Peyer's patch (tissue), 4 donors: ENCODE measurements at places on chromosomes 2 and 18.

DNA sequence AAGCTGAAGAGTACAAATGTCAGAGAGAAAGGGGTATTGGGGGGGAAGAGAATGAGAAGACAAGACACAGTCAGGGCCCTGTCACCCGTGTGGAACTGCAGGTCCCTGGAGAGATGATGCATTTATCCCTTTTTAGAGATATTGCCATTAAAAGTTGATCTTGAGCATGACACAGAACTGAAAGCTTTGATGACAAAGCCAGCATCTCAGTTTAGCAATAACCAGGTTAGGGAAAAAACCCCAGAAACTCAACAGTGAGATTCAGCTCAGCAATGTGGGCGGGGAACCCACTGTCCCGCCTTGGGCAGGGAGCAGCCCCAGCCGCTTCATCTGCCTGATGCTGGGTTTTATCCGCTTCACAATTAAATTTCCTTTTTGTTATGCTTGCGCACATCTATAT lies 181.1 kb downstream of the NEDD4L start:
- DNase-seq = no peak

DNA sequence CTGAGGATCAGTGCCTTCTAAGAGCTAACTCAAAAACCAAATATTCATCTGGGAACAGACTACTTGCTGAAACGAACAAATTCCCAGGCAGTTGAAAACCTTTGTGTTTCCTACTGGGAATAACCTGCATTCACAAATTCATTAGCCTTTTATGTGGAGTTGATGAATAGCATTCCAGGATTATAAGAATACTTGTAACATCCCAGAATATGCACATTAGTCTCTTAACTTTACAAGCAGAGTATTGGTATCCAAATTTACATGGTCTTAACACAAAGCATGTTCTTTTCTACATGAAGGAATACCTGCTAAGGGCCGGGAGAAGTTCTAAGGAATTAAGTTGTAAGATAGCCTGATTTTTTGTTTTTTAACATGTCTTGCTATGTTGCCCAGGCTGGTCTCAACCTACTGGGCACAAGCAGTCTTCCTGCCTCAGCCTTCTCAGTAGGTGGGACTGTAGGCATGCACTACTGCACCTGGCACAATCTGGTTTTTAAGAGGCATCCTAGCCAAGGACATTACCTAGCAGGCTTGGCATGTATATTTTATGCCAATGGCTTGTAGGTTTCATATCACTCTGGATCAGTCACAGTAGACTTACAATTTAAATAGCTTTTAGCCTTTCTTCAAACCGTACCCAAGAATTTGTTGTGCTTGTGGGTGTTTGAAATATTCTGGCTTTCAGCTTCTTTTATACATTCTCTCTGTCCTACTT lies 50.7 kb downstream of the MGAT5 start:
- DNase-seq = no peak

GRCh38 chr2:241764275-241765241 lies 12.1 kb upstream of the GAL3ST2 start:
- DNase-seq = no peak

DNA sequence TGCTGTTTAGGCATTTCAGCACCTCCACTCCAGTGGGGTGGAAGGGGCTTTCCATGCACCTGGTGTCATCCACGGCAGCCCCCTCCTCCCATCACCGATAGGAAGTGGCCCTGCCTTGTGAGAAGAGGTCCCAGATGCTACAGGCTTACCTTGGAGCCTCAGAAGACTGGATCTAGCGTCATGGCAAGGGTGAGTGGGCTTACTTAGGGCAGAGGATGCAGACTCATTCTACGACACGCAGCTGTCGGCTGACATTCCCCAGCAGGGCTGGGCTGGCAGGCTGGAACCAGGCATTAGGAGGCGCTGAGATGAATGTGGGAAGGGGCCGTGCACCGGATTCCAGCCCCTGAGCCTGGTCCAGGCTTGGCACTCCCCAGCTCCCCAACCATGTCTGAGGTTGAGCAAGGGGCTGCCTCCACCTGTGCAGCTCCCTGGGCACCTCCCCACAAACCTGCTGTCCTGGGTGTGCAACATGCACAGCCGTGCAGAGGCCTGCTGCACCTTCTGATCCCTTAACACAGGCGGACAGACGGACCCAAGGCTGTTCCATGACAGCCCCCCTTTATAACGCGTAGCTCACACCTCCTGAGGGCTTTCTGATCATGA lies 1.7 kb upstream of the PRLH start:
- DNase-seq = no peak

GRCh38 chr18:70578480-70578879 lies 289.6 kb downstream of the SOCS6 start:
- DNase-seq = no peak

- DNase-seq = no peak
Observed at GRCh38 chr2:38661306-38661705, 4.6 kb upstream of the GALM start.

DNA sequence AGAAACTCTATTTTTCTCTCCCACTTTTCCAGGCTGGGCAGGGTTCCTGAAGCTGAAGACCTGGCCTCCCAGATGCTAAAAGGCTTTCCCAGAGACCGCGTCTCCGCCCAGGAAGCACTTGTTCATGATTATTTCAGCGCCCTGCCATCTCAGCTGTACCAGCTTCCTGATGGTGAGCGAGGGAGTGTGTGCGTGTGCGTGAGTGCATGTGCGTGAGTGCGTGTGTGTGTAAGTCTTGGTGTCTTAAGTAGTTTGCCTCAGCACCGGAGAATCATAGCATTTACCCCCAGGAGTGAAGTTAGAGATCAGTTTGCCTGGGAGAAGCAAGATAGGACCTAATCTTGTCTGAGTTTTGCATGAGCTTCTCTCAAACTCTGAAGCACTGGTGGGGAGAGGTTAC lies 73.7 kb downstream of the CDK15 start:
- DNase-seq = no peak

- no peak for DNase-seq
Observed at GRCh38 chr18:48733643-48734253, 194.9 kb downstream of the CTIF start.

DNA sequence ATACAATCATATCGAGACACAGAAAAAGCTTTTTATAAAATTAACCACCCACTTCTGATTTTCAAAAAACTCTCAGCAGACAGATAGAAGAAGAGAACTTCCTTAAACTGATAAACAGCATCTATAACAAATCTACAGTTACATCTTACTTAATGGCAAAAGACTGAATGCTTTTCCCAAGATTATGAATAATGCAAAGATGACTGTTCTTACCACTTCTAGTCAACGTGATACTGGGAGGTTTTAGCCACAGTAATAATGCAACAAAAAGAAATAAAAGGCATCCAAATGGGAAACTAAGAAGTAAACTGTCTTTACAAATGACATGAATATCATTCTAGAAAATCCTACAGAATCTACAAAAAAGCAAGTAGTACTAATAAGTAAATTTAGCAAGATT lies 58.0 kb upstream of the TMEM247 start:
- no peak for DNase-seq

DNA sequence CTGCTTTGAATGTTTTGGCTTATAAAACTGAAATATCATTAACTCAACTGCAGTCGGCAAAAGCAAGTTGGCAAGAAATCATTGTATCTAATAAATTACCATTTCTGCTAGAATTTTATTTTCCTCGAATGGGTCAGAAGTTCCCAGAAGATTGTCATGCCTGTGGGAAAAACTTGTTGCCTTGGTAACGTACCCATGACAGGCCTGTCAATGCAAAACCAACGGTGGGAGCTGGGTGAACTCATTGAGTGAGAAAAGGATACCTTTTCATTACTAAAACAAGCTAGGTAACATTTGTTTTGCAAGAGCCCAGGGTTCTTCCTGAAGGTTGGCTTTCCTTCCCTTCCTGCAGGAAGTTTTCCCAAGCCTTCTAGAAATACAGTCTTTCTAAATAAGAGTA lies 9.5 kb downstream of the PLB1 start:
- DNase-seq = no peak

DNA sequence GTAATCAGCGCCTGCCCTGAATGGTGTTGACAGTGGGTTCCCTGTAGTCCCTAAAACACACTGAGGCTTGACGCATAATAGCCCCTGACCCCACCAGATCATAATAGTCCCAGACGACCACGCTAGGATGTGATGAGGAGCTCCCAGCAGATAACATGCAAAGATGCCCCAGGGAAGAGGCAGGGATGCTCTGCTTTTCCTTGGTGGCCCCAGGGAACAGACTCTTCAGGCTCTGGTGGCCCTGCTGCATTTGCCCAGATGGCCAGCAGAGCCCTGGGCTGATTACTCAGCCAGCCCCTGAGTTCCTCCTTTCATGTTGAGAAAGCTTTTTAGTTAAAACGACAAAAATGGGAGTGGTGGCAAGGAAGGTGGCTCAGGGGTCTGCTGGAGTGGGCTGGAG lies 5.9 kb upstream of the NCKAP5 start:
- no peak for DNase-seq

- DNase-seq = no peak
Observed at GRCh38 chr18:58535340-58536201, 93.3 kb downstream of the ALPK2 start.

DNA sequence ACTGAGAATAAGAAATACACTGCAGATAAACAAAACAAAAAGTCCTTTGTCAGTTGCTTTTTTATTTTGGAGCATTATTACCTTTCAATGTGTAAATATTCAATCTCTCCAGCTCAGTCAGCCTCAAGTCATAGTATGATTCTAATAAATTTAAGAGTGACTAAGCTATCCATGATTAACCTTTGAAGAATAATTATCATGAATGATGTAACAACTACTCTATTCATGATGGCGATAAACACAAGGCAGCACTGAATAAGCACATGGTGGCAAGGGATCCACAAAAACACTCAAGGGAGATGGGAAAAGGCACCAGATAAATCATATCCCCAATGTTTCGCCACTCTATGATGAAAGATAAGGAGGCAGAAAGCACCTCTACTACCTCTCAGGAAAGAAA lies 67.0 kb downstream of the MAP4K3 start:
- DNase-seq = no peak

- DNase-seq = no peak
Observed at GRCh38 chr2:69572641-69573040, 70.9 kb downstream of the AAK1 start.

GRCh38 chr2:231250698-231251097 lies 52.3 kb downstream of the ARMC9 start:
- no peak for DNase-seq

GRCh38 chr2:221570321-221570935 lies 1.7 kb downstream of the EPHA4 start:
- no peak for DNase-seq

DNA sequence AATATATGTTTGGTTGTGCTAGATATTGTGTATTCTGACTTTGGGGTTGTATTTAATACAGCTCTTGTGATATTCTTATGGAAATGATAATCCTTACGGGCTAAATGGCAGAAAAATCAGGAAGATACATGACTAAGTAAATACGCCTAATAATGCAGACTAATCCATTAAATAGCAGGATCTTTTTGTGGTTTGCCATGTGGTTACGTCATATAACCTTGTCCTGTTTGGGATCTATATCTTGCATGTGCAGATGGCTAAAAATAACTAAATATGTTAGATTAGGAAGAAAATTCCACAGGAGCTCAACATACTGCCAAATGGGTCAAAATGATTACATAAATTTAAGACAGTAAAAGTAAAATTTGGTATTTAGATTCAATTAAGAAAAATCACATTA lies 83.0 kb downstream of the NEB start:
- no peak for DNase-seq

DNA sequence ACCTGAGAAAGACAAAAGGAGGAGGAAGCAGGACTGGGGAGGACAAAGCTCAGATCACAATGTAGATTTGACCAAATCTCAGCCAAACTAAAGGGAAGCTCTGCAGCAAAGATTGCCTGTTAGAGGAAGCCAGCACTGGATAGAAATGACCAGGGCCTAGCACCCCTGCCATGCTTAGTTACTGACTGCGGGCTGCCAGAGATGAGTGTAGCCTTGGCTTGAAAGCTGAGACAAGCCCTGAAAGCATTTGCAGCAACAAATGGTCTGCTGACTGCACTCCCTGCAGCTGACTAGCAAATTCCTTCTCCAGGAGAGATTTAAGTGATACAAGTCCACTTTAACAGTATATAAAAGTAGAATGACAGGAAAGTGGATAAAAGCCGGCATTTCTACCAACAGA lies 140.9 kb upstream of the CRIM1 start:
- DNase-seq = no peak
